Left lobe of liver (tissue), 2 donors: ENCODE measurements at places on chromosomes 1 and 21. TPM values are rescaled to one million over a fixed set of nuclear protein-coding genes. Genes with fewer than 3 reads are reported as not detected.

FCRL6 gene
- 0.23 TPM for total RNA-seq

KLHDC8A gene
- total RNA-seq: not detected

PRR9 gene
- total RNA-seq: not detected

CCDC17 gene
- total RNA-seq: 2.7 TPM

C1orf141 gene
- not detected for total RNA-seq

RNU1-2 gene
- total RNA-seq: 1,159 TPM

UTS2 gene
- total RNA-seq: not detected

FCGR3B gene
- total RNA-seq: 1.9 TPM

DNA sequence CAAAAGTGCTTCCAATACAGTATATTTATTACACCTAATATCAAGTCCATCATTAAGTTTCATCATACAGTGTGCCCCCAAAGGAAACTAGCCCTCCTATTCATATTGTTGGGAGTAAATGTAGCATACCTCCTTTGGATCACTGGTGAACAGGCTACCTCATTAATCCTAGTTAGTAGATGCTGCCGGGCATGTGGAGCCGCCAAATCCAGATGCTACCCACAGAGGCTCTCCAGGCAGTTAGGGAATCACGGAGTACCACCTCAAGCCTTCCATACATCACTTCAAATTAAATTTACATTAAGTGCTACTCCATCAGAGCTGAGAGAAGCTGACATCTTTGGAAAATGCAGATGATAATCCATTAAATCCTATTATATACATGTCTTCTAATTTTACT, 121.7 kb upstream of the FOXD3 start:
- no peak for DNase-seq

GRCh38 chr1:200610846-200611245, 9.7 kb downstream of the KIF14 start:
- no peak for DNase-seq

- no peak for DNase-seq
Observed at GRCh38 chr1:33001282-33001681, 35.4 kb downstream of the AK2 start.

DNA sequence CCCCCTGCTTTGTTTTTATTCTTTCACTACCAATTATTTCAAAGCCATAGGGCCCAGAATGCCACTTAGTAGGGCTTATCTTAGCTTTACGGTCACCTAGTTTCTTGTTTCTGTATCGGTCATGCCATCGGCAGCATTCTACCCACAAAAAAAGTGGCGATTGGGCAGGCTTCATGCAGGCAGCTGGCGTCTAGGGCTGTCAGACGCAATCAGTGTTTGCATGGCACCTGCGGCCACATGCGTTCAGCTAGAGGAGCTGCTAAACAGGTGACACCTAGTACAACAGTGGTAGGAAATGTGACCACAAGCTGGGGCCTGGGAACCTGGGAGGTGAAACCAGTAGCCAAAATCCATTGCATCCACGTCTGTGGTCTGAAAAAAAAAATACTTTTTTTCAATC, 262.7 kb downstream of the PBX1 start:
- DNase-seq: no peak

DNA sequence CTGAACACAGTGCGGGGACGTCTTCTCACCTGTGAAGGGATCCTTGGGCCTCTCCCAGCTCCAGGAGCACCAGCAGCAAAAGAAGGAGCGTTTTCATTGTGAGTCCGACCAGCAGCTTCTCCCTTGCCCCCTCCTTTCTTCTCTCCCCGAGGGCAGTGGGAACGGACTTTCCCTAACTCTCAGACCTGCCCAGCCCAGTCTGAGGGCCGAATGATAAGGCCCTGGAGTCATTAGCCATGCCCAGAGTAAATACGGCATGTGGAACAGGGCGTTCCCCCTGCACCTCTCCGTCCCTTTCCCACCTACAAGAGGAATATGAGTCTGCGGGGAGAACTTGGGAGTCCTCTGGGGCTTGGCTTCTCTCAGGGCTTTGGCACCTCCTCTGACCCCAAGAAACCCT, at the start of gene CTSE:
Gene CTSE, minus strand, starts transcription at position 201 of the 400 bp plus-strand sequence. Its CDS starts 104 bp downstream, at position 97.
- no peak for DNase-seq

GRCh38 chr21:39197448-39198233, 14.4 kb upstream of the PSMG1 start:
- no peak for DNase-seq

DNA sequence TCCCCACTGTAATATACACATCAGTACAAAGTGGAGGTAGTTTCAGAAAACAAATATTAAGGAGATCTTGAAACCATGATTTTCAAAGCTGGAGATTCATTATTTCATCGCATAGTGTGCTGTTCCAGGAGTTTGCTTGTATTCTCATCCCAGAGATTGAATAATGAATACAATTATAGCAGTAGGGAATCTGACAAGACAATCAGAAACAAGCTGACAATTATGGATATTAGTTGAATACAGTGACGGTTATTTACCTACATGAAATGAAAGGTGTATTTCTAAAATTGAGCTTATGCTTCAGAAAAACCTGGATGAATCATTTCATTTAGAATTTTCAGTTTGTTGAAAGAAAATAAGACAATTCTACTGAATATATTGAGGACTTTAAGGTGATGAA, 2119.0 kb downstream of the MRPL39 start:
- DNase-seq: no peak

- no peak for DNase-seq
Observed at GRCh38 chr1:231869364-231869763, 242.8 kb downstream of the DISC1 start.

- no peak for DNase-seq
Observed at GRCh38 chr1:46516200-46516950, 26.7 kb downstream of the DMBX1 start.

DNA sequence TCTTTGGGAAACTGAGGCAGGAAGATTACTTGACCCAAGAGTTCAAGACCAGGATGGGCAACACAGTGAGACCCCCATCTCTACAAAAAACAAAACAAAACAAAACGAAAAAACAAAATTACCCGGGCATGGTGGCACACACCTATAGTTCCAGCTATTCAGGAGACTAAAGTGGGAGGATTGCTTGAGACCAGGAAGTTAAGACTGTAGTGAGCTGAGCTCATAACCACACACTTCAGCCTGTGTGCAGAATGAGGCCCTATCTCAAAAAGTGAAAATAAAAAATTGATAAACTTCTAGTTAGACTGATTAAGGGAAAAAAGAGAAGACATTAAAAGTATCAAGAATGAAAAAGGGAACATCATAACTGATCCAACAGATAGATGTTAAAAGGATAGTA, 154.0 kb downstream of the RHOU start:
- no peak for DNase-seq

DNA sequence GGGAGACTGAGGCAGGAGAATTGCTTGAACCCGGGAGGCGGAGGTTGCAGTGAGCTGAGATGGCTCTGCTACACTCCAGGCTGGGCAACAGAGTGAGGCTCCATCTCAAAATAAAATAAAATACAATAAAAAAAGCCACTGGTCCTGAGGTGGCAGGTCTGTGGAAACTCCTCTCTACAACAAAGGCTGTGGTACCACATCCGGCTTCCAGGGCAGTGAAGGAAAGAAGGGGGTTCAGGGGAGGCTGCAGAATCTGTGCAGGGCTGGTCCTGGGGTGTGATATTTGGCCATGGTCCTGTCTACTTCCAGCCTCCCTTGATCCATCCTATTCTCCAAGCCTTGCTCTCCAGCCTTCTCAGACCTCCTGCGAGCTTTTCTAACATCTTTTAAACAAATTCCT, 731 bp upstream of the ZNF683 start:
- no peak for DNase-seq

DNA sequence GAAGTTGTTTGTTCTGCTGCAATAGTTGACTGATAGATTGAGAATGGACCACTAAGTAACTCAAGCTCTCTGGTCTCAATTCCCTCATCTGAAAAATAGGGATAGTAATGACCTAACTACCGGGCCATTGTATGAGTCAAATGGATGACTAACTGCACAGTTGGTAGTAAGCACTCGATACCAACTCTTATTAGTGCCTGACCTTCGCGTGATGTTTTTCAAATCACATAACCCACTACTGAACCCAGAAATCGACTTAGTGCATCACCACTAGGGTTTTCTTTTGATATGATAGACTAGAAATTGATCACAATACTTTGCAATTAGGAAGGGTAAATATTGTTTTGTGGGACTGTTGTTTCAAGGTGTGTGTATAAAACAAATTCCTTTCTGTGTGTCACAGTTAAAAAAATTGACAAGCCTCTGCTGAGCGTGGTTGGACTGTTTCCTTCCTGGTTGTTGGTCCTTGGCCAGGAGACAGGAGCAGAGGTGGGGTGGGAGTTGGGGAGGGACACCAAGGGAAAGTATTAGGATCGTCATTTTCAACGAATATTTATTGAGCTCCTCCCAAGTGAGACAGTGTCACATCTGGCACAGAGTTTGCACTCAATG, 54.0 kb upstream of the LRP8 start:
- no peak for DNase-seq

DNA sequence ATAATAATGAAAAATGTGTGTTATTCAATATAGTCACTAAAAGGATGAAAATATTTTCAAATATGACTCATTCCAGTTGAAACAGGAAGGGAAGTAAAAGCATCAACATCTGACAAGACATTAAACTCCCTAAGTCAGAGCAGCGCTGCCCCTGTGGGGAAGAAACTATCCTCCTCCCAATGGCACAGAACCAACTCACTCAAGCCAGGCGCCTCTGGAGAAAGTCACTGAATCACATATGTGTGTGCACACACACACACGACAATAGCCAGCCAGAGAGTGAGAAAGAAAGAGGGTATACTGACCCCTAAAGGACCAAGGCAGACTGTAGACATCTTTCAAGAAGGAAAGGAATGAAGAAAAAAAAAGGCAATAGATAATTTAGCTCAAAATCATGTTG, 126.9 kb downstream of the SETD4 start:
- DNase-seq: no peak

DNA sequence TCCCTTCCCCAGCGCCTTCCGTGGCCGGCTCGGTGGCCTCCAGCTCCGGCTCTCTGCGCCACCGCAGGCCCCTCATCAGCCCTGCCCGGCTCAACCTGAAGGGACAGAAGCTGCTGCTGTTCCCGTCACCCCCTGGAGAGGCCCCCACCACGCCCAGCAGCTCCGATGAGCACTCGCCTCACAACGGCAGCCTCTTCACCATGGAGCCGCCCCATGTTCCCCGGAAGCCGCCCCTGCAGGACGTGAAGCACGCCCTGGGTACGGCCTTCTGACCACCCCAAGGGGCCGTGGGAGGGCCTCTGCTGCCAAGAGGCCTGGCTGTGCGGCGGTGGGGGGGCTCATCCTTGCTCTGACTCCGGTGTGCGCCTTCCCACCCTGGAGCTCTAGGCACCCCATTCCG, 21.8 kb downstream of the TMEM201 start:
- DNase-seq: no peak

- DNase-seq: no peak
Observed at GRCh38 chr1:228919914-228920313, 184.6 kb downstream of the RHOU start.

GRCh38 chr1:211478376-211478775, 13.6 kb downstream of the RD3 start:
- peak; percentile 10 for DNase-seq

DNA sequence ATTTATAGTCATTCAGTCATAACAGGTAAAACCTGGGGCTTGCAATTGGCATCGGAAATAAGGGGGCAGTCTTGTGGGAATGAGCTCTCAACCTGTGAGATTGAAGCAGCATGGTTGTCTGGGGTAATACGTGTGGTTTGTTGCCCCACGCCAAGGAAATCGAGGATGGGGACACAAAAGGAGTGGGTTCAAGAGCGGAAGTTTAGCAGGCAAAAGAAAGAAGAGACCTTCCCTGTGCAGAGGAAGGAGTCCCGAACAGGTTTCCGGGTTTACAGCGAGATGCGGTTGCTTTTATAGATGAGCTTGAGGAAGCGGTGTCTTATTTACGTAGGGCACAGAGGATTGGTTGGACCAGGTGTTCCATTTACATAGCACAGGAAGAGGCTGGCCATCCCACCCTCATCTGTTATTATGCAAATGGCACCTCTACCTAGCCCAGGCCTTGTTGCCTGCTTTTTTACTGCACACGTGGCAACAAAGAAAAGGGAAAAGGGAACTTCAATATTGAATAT, 37.3 kb downstream of the IFNAR1 start:
- DNase-seq: no peak

DNA sequence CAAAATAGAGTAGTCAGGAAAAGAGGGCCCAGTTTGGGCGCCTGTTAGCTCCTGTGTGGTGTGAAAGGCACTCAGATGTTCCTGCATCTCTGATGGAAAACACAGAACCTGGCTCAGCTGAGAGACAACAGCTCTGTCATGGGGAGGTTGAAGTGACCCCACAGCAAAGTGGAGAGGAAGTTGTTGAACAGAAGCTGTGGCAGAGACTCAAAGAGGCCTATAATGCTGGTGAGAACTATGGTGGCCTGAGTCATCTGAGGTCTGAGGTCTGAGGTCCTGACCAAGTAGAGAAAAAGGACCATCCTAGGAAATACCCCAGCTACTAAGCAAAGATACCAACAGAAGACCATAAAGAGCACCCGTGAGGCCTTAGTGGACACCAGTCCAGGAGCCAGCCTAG, 45.6 kb upstream of the JAK1 start:
- no peak for DNase-seq

DNA sequence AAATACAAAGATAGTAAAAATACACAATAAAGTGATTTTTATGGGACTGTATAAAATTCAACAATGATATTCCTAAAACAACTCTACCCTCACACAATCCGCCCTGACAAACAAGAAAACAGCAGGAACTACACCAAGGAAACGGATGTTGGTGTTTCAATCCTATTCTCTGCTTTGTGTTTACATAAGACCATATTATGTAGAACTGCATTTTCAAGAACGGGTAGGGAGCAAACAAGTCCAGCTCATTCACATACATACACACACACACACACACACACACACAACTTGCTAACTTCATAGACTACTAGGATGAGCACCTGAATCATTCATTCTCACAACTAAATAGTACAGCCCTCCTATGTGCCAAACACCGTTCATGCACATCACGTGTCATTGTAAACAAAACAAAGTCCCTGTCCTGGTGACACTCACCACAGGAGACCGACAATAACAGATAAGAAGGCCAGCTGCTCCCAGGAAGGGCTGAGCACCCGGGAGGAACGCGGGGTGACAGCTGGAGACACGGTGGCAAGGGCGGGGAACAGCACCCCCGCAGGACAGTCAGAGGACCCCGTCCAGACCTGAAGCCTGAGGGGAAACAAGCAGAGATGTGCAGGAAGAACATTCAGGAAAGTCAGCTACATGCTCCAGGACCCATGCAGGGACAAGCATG, 43.0 kb downstream of the NPHP4 start:
- DNase-seq: peak; percentile 78

DNA sequence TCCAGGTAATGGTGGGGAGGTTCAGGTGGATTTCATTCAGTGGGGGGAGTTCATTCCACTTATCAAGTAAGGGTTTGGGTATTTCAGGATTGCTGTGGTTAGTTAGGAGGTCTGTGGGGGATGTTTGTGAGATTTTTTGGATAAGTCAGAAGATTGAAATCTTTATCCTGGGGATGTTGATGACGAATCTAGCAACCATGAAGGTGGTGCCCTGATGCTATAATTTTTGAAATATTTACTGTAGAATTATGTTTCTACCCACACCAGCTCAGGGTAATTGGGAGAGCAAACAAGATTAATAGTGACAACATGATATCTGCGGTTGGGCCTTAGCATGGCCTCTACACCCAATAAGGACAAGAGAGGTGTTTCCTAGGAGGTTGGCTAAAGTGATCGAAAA, 28.3 kb downstream of the SUCO start:
- DNase-seq: no peak
